ENCODE measurements at places on chromosomes 16 and 17. TPM values are rescaled to one million over a fixed set of nuclear protein-coding genes. Genes with fewer than 3 reads are reported as not detected.
A peak's percentile ranks its signal among the peaks of the same experiment; 100 is the strongest.

The GALR2 gene
- not detected for total RNA-seq

The KRTAP4-3 gene
- total RNA-seq = not detected

The C17orf107 gene
- total RNA-seq = 2.7 TPM

The DNAI2 gene
- total RNA-seq = not detected

The KRTAP2-1 gene
- total RNA-seq = not detected

DNA sequence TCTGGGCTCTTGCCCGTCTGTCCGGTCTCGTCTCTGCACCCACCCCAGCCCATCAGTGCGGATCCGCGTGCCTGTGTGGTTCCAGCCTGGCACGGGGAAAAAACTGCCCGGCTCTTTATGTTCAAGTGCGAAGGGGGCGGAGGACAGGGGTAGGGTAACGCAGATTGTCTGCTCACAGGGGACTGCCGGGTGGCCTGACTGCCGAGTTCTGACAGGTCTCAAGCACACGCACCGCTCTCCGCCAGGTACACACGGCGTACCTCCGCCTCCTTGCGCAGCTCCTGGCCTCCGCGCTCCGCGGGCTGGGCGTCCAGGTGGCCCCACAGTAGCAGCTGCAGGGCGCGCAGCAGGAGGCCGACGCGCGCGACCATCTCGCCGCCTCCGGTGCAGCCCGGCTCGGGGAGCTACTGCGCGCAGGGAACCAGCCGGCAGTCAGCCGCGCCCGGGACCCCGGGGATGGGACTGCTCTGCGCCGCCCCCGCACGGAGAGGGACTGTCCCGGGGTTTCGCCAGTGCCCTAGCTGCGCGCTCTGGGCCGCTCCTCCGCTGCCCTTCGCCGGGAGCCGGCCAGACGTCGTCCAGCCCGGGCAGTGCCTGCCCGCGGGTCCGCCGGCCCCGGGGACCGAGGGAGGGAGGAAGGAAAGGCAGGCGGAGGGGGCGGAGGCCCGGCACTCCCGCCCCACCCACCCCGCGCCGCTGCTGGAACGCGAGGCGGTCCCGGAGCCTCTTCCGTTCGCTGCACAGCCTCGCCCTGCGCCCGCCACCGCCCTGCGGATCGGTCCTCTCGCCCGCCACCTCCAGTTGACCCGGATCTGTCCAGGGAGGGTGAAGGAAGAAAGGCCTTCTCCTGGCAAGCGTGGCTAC lies at the start of gene MMP28:
MMP28 (minus strand) TSS at position 635 of the 864 bp plus-strand sequence; CDS start at position 371, 264 bp downstream.
- H3K4me1 ChIP-seq = peaks cover 23% of the 10 kb centered on the region
- peak within 1 kb of the TSS; percentile 74 for H3K27ac ChIP-seq
- peak; percentile 88 for DNase-seq
- no peaks in the 10 kb centered on the region for H3K36me3 ChIP-seq
- H3K4me3 ChIP-seq = peak within 1 kb of the TSS; percentile 64
- peaks cover 11% of the 10 kb centered on the region for H3K27me3 ChIP-seq

- no peak overlapping the region for H3K27ac ChIP-seq
- H3K36me3 ChIP-seq = no peaks in the 10 kb centered on the region
- peak; percentile 75 for DNase-seq
- H3K4me1 ChIP-seq = no peaks in the 10 kb centered on the region
- H3K4me3 ChIP-seq = no peak overlapping the region
Observed at GRCh38 chr17:73474370-73474988, 162.7 kb upstream of the CDC42EP4 start.

GRCh38 chr17:44807093-44807816 lies 22.8 kb downstream of the GJC1 start:
- H3K4me3 ChIP-seq = no peak overlapping the region
- no peaks in the 10 kb centered on the region for H3K27me3 ChIP-seq
- no peaks in the 10 kb centered on the region for H3K36me3 ChIP-seq
- no peak for DNase-seq
- H3K4me1 ChIP-seq = no peaks in the 10 kb centered on the region
- no peak overlapping the region for H3K27ac ChIP-seq

GRCh38 chr16:87604634-87605111 lies 2.4 kb downstream of the JPH3 start:
- H3K27me3 ChIP-seq = peaks cover 59% of the 10 kb centered on the region
- H3K4me1 ChIP-seq = no peaks in the 10 kb centered on the region
- H3K4me3 ChIP-seq = no peak overlapping the region

DNA sequence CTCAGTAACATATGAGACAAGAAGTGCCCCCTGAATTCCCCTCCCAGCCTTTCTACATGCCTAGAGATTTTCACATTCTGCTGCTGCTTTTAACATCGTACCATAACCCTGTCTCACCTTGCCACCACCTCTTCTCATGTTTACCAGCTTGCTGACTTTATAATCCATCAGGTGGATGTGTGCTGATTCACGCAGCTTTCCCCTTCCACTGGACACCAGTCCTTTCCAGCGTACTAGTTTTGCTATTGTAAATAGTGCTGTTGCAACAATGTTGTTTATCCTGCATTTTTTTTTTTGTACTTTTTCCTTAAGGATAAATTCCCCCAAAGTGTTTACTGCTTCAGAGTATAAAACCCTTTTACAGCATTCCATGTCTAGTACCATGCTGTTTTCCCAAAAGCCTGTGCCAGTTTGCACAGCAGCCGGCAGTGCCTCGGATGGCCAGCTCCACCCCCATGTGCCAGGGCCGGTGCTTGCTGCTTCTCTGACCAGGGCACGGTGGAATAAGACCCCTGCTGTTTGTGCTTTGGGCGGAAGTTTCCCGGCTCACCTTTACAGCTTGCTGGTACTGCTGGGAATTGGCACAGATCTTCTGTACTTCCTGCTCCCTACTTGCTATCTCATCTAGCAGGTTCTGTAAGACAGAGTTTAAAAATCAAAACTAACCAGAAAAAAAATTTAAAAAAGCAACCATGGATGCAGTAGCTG lies 41.3 kb downstream of the UBN1 start:
- no peak overlapping the region for H3K27ac ChIP-seq
- no peaks in the 10 kb centered on the region for H3K4me1 ChIP-seq
- no peak overlapping the region for H3K4me3 ChIP-seq

GRCh38 chr16:79372503-79373184 lies 227.9 kb downstream of the MAF start:
- no peaks in the 10 kb centered on the region for H3K27me3 ChIP-seq
- no peak overlapping the region for H3K27ac ChIP-seq
- no peaks in the 10 kb centered on the region for H3K4me1 ChIP-seq
- H3K4me3 ChIP-seq = no peak overlapping the region

DNA sequence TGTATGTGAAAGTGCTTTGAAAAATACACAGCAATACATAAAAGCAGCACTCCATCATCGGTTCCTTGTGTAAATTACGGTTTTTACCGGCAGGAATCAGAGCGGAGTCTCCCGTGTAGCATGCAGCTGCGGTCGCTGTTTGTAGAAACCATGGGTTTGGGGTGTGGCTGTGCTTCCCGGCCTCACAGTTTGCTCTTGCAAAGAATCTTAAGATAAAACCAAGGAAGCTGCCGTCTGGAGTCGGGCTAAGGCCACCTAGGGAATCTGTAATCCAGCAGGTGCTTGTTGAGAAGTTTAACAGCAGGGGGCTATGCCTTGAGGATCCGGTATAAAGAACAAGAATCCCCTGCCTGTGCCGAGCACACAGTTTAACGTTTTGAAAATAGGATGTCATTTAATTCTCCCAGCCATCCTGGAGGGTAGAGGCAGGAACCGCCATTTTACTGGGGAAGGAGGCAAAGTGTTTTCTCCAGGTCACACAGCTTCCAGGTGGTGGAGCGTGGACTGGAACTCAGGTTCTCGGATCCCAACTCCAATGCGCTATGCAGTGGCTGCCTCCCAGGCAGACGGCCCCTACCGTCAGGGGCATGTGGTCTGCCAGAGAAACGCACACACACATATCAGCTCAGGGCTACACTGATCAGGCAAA lies 6.0 kb upstream of the TLCD3A start:
- no peaks in the 10 kb centered on the region for H3K36me3 ChIP-seq
- H3K27ac ChIP-seq = peak overlapping the region; percentile 63
- H3K4me3 ChIP-seq = no peak overlapping the region
- H3K4me1 ChIP-seq = peaks cover 1% of the 10 kb centered on the region
- no peaks in the 10 kb centered on the region for H3K27me3 ChIP-seq

- H3K27me3 ChIP-seq = no peaks in the 10 kb centered on the region
- DNase-seq = no peak
- no peaks in the 10 kb centered on the region for H3K36me3 ChIP-seq
- no peaks in the 10 kb centered on the region for H3K4me1 ChIP-seq
Observed at GRCh38 chr16:83100679-83101078, 473.9 kb downstream of the CDH13 start.

GRCh38 chr17:66296289-66296725 lies 6.1 kb upstream of the PRKCA start:
- DNase-seq = no peak
- H3K27me3 ChIP-seq = no peaks in the 10 kb centered on the region
- H3K36me3 ChIP-seq = no peaks in the 10 kb centered on the region
- H3K4me3 ChIP-seq = no peak overlapping the region
- peaks cover 2% of the 10 kb centered on the region for H3K4me1 ChIP-seq

- H3K4me1 ChIP-seq = no peaks in the 10 kb centered on the region
- H3K27me3 ChIP-seq = no peaks in the 10 kb centered on the region
- DNase-seq = no peak
- H3K36me3 ChIP-seq = no peaks in the 10 kb centered on the region
Observed at GRCh38 chr16:51039638-51040331, 111.3 kb downstream of the SALL1 start.

DNA sequence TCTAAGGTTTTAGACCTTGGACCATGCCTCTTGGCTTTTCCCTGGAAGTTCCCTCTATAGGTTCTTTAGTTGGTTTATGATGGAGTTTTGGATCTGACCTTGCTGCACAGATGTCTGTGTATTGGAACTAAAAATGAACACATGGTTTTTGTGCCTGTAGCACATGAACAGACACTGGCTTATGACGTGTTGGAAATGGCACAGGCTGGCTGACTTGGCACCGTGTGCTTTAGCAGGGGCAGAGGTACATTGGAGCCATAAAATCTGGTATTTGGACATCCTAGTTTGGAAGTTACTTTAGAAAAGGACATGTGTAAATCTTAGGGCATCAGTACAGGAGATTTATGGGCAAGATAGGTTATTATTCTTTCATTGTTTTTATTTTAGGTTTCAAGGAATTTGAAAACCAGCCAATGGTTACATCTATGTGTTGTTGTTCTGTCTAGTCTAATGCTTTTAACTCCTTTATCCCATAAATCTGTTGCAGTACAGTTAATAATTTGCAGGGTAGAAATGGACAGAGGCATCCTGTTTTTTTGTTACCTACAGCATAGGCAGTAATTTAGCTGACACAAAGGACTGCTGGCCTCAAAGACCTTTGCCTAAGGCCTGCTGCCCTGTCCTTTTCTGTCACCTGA lies 6.0 kb downstream of the SOCS7 start:
- H3K36me3 ChIP-seq = peaks cover 1% of the 10 kb centered on the region
- no peak overlapping the region for H3K27ac ChIP-seq
- no peak overlapping the region for H3K4me3 ChIP-seq

- H3K27ac ChIP-seq = no peak overlapping the region
- no peak overlapping the region for H3K4me3 ChIP-seq
- H3K27me3 ChIP-seq = no peaks in the 10 kb centered on the region
Observed at GRCh38 chr17:40956401-40957254, 10.1 kb downstream of the KRT39 start.

Data from upper lobe of right lung (tissue), 1 donor.